ENCODE measurements at places on chromosomes 6 and 20.

GRCh38 chr6:64146094-64146493 is 510.5 kb downstream of the PHF3 start:
- DNase-seq, result no peak

- peak; percentile 46 for DNase-seq
Measured at GRCh38 chr6:139625998-139626975, 251.8 kb upstream of the CITED2 start.

DNA sequence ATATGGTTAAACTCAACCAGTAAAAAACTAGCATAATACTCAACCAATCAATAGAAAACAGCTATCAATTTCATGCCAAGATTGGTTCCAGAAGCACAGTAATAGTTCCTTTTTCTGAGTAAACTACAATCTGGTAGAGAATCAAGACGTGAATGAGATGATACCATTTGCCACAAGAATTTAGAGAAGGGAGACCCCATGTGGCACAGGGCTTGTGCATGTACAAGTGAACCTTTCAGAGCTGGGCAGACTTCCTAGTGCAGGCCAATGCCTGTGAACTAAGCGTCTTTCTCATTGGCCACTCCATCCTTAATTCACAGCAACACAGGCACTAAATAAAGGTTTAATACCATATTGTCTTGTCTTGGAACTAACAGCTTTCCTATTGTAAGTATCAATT is 213.5 kb downstream of the RFPL4B start:
- DNase-seq, result no peak

DNA sequence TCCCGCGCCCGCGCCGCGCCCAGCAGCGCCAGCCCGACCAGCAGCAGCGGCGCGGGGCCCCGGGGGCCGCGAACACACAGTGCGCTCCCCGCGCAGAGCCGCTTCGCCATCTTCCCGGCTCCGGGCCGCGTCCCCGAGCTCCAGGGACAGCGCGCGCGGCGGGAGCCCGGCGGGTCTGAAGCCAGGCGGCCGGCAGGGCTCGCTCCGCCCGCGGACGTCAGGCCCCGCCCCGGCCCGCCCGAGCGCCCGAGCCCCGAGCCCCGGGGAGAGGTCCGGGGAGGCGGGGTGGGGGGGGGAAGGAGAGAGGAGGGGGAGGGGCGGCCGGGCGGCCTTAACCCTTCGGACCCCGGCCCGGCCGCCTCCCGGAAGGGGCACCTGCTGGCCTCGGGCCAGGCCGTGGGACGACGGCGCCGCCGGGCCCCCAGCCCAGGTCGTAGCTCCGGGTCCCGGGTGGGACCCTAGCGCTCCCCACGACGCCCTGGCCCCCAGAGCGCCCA is at the start of gene LAMA5:
TSS of gene LAMA5 (minus strand) at position 177 of the 497 bp plus-strand sequence. CDS start at position 110, 67 bp downstream.
- DNase-seq, result peak; percentile 68

DNA sequence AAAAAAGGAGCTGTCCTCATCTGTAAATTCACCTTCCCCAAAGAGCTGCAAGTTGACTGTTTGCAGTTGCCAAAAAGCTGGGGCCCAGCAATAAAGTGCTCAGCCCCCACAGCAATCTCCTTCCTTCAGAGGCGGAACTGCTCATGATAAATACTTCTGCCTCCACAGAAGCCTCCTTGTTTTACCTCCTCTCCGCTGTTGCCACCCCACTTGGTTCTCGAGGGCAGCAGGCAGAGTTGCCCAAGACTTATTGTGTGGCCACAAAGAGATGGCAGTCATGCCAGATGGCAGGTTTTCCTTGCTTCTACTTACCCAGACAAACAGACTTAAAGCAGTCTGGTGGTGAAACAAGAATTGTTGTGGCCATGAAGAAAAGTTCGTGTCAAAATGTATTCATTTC is 66.3 kb downstream of the SLX4IP start:
- no peak for DNase-seq

DNA sequence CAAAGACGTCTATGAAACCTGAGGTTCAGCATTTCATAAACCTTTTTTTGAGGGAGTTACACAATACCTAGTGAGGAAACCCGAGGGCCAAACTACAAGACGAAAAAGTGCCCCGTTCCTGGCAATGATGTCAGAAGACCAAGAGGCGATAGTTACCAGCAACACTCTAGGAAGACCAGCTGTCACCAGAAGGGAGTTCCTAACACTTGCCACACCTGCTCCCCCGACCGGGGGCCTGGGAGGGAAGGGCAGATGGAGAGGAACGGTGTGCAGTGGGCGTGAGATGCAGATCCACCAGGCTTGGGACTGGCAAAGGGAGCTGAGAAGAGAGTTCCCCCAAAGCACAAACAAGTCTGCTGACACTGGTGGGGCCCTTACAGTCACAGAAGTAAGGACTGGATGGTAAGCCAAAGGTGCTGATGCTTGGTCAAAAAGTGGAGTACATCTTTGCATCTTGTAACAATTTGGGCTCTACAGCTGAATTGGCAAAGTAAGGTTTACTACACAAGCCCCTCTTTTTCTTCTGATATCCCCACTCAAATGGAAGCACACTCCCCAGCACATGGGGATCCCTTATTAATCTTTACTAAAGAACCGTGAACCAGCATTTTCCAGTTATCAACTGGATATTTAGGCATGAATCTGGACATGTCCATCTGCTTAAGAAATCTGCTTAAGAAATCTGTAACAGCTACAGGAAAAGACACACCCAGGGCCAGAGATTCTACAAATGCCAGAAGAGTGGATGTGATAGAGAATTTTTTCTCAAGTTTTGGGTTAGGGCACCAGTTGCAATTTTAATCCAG is 38.5 kb downstream of the PANK2 start:
- no peak for DNase-seq

GRCh38 chr6:11921017-11921438 is 91.1 kb upstream of the HIVEP1 start:
- DNase-seq, result peak; percentile 85

GRCh38 chr6:85610182-85610895 is 16.7 kb upstream of the SNX14 start:
- DNase-seq, result no peak

- no peak for DNase-seq
Measured at GRCh38 chr6:147530132-147531060, 21.9 kb downstream of the SAMD5 start.

DNA sequence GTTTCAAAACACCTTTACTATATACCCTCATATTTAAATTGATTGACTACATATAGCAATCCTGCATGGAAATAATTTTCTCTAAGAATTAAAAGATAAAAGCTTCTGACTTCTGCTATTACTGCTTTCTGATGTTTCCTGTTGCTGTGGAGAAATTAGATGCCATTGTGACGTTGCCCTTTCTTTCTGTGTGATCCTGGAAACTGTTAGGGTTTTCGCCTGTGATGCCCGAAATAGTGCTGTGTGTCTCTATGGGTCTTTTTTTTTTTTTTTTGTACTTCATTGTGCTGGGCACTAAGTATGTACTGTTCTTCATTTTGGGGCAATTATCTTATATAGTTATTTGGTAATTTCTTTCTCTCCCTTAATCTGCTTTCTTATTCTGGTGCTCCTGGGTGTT is 205.0 kb downstream of the ARID1B start:
- no peak for DNase-seq

DNA sequence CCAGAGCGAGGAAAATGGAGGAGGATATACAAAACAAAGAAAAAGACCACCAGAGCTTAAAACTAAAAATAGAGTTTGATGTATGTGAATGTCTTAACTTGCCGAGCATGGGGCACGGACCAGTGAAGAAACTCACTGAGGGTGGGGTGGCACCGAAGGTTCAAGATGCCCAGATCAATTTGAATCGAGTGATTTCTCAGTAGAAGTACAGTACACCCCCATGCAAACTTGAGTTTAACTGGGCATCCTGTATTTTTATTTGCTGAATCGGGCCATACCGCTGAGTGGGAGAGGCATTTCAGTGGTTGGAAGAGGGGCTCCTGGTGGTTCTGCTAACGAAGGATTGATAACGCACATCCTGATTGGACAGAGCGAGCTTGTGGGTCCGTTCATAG is 81.7 kb downstream of the ANKRD60 start:
- DNase-seq, result no peak

DNA sequence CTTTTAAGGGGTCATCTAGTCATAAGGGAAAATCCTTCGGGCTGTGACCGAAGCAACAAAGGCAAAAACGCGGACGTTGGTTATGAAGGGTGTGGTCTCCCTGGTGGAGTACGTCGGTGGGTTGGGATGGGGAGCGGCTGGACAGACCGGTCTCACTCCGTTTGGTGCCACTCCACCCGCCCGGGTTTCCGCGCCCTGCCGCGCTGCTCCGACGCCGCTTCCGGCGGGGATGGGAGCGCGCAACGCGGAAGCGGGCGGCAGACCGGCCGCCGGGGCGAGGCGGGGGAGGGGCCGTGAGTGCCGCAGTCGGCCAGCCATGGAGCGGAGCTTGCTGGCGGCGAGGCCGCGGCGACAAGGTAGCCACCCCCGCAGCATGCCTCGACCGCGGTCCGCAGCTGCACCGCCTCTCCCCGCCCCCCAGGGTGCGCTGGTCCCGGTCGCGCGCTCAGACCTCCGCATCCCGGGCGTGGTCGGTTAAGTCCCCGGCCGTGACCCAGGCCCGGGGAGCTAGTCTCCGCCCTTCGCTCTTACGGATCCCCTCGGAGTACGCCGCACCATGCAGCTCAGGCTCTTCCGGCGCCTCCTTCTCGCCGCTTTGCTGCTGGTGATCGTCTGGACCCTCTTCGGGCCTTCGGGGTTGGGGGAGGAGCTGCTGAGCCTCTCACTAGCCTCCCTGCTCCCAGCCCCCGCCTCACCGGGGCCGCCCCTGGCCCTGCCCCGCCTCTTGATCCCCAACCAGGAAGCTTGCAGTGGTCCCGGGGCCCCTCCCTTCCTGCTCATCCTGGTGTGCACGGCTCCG is at the start of gene B3GALT4:
TSS of gene B3GALT4 (plus strand) at position 260 of the 799 bp plus-strand sequence. CDS start at position 557, 297 bp downstream.
- peak; percentile 82 for DNase-seq

DNA sequence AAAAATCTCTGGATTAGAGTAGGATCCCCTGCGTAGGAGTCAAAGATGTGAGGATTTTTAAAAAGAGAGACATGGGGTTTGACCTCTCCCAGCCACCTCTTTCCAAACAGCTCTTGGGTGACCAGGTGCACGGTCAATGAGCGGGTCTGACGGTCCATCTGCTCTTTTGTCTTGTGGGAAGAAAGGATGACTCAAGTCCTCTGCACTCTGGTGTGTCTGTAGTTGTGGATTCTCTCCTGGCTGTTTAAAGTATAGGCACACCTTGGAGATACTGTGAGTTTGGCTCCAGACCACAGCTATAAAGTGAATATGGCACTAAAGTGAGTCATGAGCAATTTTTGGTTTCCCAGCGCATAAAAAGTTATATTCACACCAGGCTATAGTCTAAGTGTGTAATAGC is 209.8 kb downstream of the BMP7 start:
- no peak for DNase-seq

DNA sequence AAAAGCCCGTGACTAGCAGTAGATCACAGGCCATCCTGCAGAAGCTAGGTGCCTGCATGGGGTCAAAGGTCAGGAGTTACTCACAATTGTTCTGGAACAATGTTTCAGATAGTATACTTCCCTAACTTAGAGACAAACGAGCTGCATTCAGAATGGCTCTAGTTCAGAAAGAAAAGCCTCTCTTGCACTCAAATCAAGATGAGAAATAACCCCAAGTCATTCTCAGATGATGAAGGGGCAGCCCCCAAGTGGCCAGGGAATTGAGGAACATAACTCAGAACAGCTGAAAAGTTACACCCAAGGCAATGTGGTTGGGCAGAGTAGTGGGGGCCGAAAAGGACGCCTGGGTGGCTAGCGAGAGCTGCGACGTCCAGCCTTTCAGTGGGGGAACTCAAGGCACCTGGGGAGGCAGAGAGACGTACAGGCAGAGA is 27.8 kb downstream of the FYN start:
- no peak for DNase-seq

- DNase-seq, result no peak
Measured at GRCh38 chr20:38283236-38283635, 20.7 kb upstream of the BPI start.

GRCh38 chr6:19502301-19502700 is 334.9 kb upstream of the ID4 start:
- DNase-seq, result no peak

DNA sequence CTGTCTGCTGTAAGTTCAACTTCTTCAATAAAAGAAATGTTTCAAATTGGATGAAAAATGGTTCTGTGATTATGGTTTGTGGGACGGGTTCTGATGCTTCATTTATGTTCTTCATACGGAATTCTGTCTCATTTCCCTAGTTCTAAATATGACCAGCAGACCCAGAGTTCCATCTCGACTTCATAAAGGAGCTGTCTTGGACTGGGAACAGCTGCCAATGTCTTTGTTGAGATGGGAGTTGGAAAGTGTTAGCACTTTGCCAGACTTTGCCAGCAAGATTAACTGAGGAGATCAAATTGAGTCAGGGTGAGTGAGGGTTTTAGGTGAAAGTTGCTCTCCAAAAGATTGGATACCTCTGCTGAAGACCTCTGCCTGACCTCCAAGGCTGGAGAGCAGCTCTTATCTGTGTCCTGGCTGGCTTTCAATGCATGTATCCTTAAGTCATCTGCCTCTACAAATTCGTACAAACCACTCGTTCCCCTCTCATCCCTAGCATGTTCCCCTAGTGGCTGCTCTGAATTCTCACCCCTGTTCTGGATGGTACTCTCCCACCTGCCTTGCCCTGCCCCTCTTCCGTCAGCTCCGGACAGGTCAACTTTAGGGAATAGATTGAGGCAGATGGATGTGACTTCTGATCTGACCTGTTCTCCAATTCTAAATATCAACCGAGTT is at the start of gene EFCAB8:
TSS of gene EFCAB8 (plus strand) at position 223 of the 672 bp plus-strand sequence. CDS start 4,870 bp downstream, outside the sequence.
- no peak for DNase-seq

DNA sequence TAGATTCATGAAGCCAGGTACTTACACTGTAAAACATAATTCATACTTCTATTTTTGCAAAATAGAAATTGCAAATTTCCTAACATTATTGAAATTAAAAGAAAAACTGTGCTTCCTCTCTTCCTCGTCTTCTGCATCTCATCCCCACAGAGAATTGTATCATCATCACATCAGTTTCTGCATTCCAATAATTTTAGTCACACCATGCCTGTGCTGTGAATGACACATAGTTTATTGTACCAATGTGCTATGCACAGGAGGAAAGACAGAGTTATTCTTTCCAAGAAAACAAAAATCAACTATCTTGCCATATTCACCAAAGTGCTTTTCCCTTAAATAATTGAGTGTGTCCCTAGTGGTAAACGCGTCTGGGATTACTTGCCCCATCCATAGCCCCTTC is 38.1 kb upstream of the FAM135A start:
- DNase-seq, result no peak

DNA sequence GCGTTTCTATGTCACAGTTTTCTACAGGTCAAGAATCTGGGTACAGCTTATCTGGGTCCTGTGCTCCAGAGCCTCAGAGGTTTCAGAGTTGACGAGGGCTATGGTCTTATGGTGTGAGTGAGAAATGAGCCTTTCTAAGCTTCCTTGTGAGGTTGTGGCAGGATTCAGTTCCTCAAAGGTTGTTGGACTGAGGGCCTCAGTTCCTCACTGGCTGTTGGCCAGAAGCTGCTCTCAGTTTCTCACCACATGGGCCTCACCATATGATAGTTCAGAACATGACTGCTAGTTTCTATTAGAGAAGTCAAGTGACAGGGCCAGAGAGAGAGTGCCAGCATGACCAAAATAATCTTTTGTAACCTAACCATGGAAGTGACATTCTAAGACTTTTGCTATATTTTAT is 96.1 kb downstream of the NUS1 start:
- DNase-seq, result no peak

- no peak for DNase-seq
Measured at GRCh38 chr6:38783443-38784228, 68.5 kb downstream of the DNAH8 start.
